ENCODE measurements at places on chromosomes 6 and 20.

GRCh38 chr6:67952948-67953347, 682.1 kb upstream of the ADGRB3 start:
- no peak for DNase-seq

- DNase-seq: no peak
Measured at GRCh38 chr6:129130959-129131681, 248.2 kb downstream of the LAMA2 start.

DNA sequence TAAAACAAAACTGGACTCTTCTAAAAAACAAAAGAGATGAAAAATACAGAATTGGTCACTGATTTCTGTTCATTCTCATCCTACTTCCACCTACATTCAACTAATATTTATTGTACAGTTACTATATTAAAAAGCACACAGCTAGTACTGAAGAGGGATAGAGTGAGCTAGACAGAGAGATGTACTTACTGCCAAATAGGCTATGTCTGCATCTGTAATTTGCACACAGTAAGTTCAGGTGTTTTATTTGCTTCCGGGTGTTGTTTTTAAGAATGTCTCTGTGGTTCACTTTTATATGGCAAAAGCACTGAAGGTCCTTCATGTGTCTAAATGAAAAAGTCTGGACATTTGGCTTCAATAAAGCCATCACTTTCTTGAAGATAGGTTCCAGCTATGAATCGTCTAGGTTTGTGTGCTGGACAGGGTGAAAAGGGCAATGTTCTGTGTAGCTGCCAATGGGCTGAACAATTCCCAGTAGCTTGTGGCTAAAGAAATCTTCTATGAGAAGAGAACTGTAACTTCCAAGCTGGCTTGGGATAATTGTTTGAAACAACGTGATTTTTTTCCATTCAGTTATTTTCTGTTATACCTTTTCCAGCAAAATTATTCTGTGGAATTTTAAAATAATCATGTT, 47.3 kb downstream of the EPB41L2 start:
- DNase-seq: no peak

DNA sequence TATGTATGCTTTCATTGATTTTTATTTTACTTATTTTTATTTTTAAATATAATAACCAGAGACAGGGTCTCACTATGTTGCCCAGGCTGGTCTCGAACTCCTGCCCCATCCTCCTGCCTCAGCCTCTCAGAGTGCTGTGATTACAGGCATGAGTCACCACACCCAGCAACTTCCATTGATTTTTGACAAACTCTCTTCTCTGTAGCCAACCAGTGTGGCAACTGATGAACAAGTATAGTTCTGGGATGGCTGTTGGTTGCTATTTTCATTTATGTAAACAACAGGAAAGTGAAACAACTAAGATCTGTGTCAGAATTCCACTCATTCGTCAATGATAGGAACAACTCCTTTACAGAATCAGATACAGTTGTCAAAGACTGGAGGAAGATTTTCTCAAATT, 356.7 kb upstream of the JARID2 start:
- no peak for DNase-seq

DNA sequence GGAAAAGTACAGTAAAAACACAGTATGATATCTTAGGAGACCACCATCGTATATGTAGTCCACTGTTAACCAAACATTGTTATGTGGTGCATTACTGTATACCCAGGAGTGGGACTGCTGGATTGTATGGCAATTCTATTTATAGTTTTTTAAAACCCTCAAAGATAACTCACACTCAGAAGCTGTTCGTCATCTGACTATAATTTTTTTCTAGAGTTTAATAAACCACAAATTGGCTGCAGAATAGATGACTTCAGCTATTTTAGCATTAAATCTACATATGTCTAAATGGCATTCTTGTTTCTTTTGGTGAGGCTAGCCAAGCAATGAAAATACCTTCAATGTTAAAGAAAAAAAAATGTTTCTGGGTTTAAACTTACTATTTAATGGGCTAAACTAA, 134.2 kb upstream of the BMP5 start:
- no peak for DNase-seq

- no peak for DNase-seq
Measured at GRCh38 chr6:150936021-150936555, 70.6 kb downstream of the MTHFD1L start.

DNA sequence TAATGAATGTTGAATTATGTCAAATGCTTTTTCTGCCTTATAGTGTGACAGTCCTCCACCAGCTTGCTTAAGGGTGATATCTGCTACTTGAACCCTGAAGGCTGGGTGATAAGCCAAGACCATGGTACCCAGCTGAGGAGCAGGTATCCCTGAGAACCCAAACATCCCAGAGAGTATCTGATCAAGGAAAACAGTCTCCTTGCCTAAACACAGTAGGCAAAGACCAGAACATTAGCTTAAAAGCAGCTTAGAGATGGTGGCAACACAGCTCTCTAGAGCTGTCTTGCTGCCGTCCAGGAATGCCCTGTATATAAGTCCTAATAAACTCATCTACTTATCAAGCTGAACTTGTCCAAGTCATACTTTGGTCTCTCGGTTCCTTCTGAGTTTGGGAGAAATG, 127.7 kb upstream of the PRSS16 start:
- no peak for DNase-seq

DNA sequence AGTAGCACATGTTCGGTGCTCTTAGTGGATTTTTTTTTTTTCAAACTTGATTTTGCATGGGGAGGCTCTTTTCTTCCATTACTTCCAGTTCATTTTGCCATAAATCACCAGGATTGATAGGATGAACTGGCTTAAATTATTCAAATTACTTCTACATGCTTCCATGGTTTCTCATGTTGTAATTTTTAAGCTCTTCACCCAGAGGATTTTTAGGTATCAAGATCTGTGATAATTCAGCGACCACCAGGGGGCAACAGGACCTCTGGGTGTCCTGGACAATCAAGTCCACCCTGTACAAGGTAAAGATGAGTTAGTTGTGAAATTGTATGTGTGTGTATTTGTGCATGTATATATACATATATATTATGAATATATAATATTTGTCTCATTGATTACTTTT, 4.2 kb upstream of the EPHA7 start:
- no peak for DNase-seq

GRCh38 chr6:169164451-169164850, 89.2 kb downstream of the THBS2 start:
- no peak for DNase-seq

DNA sequence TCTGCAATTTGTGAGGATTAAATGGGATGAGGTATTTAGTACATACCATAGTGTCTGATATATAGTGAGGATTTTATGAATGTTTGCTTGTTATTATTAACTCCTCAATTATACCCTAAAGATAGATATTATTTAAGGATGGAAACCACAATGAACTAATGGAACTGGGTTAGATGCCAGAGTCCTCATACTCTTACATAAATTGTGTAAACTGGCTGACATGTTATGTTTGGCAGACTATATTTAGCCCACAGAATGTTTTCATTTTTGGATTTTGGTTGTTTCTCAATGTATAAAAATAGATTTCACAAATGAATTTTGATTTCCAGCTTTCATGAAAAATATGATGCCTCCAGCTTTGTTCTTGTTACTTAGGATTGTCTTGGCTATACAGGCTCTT, 37.6 kb downstream of the HTR1B start:
- DNase-seq: no peak

- DNase-seq: no peak
Measured at GRCh38 chr6:20647585-20647984, 113.3 kb downstream of the CDKAL1 start.

GRCh38 chr6:105990151-105990550, 96.0 kb upstream of the PRDM1 start:
- DNase-seq: no peak

Measured in stimulated activated CD4-positive, alpha-beta T cell treated with anti-CD3 and anti-CD28 coated beads, Interleukin-12 subunit alpha, Interleukin-12 subunit beta, amount 100 ng/mL, for 48 hours (primary cell).